Nasal cavity respiratory epithelium epithelial cell of viscerocranial mucosa (primary cell): ENCODE measurements at places on chromosomes 2 and 18. TPM values are rescaled to one million over a fixed set of nuclear protein-coding genes. Genes with fewer than 3 reads are reported as not detected.

The HTR2B gene
- not detected in 2 replicates for total RNA-seq

The ZNF521 gene
- 0.07 TPM in 1 of 2 replicates, not detected in the other for total RNA-seq

The CNDP1 gene
- total RNA-seq: not detected in 2 replicates

The LRRFIP1 gene
- 151 and 170 TPM in 2 replicates for total RNA-seq

The REG3G gene
- not detected in 2 replicates for total RNA-seq

The ASB18 gene
- total RNA-seq: not detected in 2 replicates

The SETBP1 gene
- 1.0 and 5.3 TPM in 2 replicates for total RNA-seq

The VRK2 gene
- total RNA-seq: 49.1 and 106 TPM in 2 replicates

The UGT1A5 gene
- total RNA-seq: 2.3 TPM in 1 of 2 replicates, not detected in the other

The CGREF1 gene
- 1.0 and 1.8 TPM in 2 replicates for total RNA-seq

The TCF23 gene
- under 0.01 TPM in 1 of 2 replicates, not detected in the other for total RNA-seq

The ABHD1 gene
- not detected in 2 replicates for total RNA-seq

The WNT10A gene
- total RNA-seq: 1.0 and 7.5 TPM in 2 replicates

The KCNK3 gene
- not detected in 2 replicates for total RNA-seq

The DUSP19 gene
- 0.34 and 1.1 TPM in 2 replicates for total RNA-seq

The NT5DC4 gene
- total RNA-seq: 0.07 TPM in 1 of 2 replicates, not detected in the other

The SPP2 gene
- total RNA-seq: not detected in 2 replicates

The SAG gene
- not detected in 2 replicates for total RNA-seq

The USP34 gene
- total RNA-seq: 106 and 126 TPM in 2 replicates

The IL1A gene
- total RNA-seq: 387 and 393 TPM in 2 replicates

The GPR45 gene
- total RNA-seq: not detected in 2 replicates
